Osteoblast (primary cell): ENCODE measurements at places on chromosomes 1 and 21. TPM values are rescaled to one million over a fixed set of nuclear protein-coding genes. Genes with fewer than 3 reads are reported as not detected.

DNA sequence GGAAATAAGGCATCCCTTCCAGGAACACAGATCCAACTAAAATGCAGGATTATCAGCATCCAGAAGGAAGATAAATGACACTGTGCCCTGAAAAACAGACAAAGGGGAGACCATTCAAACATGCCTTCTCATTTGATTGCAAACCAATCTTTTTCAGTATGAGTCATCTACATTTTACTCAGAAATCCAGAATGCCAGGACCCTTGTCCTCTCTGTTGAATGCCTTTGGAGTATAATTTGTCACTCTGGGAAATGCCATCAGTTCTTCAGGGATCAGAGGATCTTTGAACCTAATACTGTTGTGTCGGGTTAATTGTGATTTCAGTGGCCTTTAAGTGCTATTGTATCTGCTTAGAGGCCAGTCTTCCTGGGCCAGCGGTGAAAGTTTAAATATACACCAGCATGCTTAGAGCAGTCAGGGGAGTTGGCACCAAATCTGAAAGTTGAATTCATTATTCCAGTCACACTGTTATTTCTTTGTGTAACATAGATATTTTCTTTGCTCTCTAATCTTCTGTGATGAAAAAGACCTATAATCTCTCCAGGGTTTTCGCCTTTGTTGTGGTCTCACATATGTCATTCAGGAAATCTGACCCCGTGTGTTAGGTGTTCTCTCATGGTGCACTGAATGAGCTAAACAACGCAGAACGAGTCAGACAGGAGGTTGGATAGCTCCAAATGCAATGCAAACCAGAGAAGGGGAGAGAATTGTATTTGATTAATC lies 364.8 kb upstream of the SGIP1 start:
- no peak overlapping the region for H3K27ac ChIP-seq
- no peak overlapping the region for H3K4me3 ChIP-seq
- no peaks in the 10 kb centered on the region for H3K27me3 ChIP-seq
- H3K4me1 ChIP-seq: peaks cover 4% of the 10 kb centered on the region
- DNase-seq: no peak

DNA sequence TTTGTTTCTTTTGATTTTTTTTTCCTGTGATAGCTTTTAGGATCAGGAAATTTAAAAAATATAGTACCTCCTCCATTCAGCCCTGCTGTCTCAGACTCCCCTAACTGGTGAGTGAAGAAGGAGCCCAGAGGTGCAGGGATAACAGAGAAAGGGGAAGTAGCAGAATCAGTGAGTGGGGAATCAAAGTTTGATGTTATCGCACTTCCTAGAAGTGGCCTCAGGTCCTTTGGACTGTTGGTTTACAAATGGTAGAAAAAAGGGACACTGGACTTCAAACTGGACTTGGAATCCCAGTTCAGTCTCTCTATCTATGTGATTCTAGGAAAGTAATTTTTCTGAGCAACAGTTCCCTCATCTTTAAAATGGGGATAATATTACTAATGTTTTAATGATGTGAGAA lies 99.5 kb downstream of the FGGY start:
- DNase-seq: no peak
- peaks cover 17% of the 10 kb centered on the region for H3K4me1 ChIP-seq
- H3K27ac ChIP-seq: no peak overlapping the region
- H3K4me3 ChIP-seq: no peak overlapping the region
- H3K36me3 ChIP-seq: no peaks in the 10 kb centered on the region

Gene NTRK1
- 0.36 and 0.88 TPM in 2 replicates for total RNA-seq

Gene RC3H1
- total RNA-seq: 29.8 and 31.8 TPM in 2 replicates

GRCh38 chr1:30464187-30464617 lies 259.2 kb downstream of the MATN1 start:
- H3K27ac ChIP-seq: no peak overlapping the region
- H3K4me1 ChIP-seq: no peaks in the 10 kb centered on the region
- no peak for DNase-seq
- no peaks in the 10 kb centered on the region for H3K27me3 ChIP-seq
- H3K36me3 ChIP-seq: no peaks in the 10 kb centered on the region

DNA sequence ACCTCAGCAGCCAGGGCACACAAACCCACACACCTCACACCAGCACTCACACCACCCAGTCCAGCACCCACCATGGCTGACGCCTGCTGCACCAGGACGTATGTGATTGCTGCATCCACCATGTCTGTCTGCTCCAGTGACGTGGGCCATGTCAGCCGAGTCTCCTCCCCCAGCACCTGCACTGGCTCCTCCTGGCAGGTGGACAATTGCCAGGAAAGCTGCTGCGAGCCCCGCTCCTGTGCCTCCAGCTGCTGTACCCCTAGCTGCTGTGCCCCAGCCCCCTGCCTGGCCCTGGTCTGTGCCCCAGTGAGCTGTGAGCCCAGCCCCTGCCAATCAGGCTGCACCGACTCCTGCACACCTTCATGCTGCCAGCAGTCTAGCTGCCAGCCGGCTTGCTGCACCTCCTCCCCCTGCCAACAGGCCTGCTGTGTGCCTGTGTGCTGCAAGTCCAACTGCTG lies at the start of gene KRTAP10-8:
KRTAP10-8 (plus strand) TSS at position 51 of the 458 bp plus-strand sequence; CDS start at position 73, 22 bp downstream.
- DNase-seq: no peak
- H3K36me3 ChIP-seq: no peaks in the 10 kb centered on the region
- no peaks in the 10 kb centered on the region for H3K27me3 ChIP-seq
- H3K27ac ChIP-seq: no peak within 1 kb of the TSS
- no peak within 1 kb of the TSS for H3K4me3 ChIP-seq

- peaks cover 6% of the 10 kb centered on the region for H3K36me3 ChIP-seq
- no peak overlapping the region for H3K4me3 ChIP-seq
- no peak for DNase-seq
- no peaks in the 10 kb centered on the region for H3K27me3 ChIP-seq
- H3K4me1 ChIP-seq: peaks cover 28% of the 10 kb centered on the region
- H3K27ac ChIP-seq: peak overlapping the region; percentile 46
Observed at GRCh38 chr1:214993419-214993818, 89.1 kb upstream of the KCNK2 start.

Gene SIPA1L2
- total RNA-seq: 6.9 and 8.0 TPM in 2 replicates

GRCh38 chr1:9705337-9706093 lies 54.0 kb downstream of the PIK3CD start:
- H3K27me3 ChIP-seq: no peaks in the 10 kb centered on the region
- no peaks in the 10 kb centered on the region for H3K36me3 ChIP-seq
- peaks cover 19% of the 10 kb centered on the region for H3K4me1 ChIP-seq
- H3K4me3 ChIP-seq: no peak overlapping the region
- no peak overlapping the region for H3K27ac ChIP-seq
- DNase-seq: peak; percentile 91

Gene OR2T35
- not detected in 2 replicates for total RNA-seq

DNA sequence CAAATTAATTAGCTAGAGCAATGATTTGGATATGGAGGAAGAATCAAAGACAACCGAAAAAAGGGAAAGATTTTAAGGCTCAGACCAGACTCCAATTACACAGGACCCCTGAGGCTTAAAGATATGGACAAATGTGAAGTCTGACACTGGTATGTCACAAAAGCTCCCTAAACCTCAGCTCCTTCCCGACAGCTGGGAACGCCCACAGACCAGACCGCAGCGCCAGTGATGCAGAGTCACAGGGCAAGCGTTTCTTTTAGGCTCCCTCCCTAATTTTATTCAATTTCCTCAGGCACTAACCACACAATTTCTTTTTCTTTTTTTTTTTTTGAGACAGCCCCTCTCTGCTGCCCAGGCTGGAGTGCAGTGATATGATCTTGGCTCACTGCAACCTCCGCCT lies 40.2 kb downstream of the NID1 start:
- H3K27ac ChIP-seq: no peak overlapping the region
- H3K4me3 ChIP-seq: no peak overlapping the region

DNA sequence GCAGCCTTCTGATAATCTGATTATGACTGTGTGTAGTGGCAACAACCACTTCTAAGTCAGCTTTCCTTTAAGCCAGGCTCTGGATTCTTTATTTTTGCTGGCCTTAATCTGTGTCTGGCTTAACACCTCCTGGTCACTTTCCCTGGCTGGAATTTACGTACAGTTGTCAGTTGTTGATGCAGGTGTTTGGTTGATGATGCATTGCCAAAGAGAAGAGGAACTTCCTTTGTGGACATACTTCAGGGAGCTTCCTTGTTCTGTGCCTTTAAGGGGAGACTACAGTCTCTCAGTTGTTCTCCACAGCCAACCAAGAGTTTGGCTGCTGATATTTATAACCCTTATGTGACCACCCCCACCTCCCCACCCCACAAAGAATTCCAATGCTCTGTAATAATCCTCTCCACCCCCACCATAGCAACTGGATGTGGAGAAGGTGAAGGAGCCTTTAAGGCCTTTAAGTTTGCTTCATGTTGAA lies 96.0 kb upstream of the BMP8A start:
- peak overlapping the region; percentile 60 for H3K27ac ChIP-seq
- DNase-seq: peak; percentile 54
- no peak overlapping the region for H3K4me3 ChIP-seq
- peaks cover 84% of the 10 kb centered on the region for H3K4me1 ChIP-seq
- H3K36me3 ChIP-seq: peaks cover 2% of the 10 kb centered on the region

Gene NGF
- total RNA-seq: 3.8 and 6.2 TPM in 2 replicates
